ENCODE measurements at places on chromosomes 11 and 22.
A peak's percentile ranks its signal among the peaks of the same experiment; 100 is the strongest.

DNA sequence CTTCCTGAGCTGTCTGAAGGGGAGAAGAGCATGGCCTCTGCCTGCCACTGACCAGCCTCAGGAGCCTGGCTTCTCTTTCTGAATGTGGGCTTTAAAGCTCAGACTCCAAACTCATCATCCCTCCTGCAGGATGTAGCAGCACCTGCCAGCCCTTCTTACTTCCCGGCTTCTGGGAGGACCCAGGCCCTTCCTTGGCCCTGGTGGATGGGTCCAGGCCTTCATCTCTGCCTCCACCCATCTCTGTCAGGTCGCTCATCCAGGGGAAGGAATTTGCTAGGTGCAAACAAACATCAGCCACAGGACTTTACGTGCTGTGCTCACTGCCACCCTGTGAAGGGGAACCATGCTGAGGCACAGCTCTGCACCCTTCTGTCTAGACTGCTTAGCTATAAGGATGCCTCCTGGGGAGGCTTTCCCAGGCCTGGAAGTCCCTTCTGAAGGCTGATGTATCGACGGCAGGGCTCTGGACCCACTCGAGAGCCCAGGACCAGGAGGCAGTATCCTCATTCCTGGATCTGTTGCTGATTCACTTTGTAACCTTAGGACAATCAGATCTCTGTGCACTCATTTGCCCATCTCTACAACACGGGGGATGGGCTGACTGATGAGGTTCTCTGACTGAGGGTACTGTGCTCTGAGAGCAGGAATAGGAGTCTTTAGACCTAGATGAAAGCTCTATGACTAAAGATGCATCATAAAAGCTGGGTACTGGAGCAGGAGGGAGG, 30.9 kb downstream of the USP35 start:
- H3K4me3 ChIP-seq, result no peak overlapping the region
- no peaks in the 10 kb centered on the region for H3K27me3 ChIP-seq
- no peaks in the 10 kb centered on the region for H3K4me1 ChIP-seq
- no peak overlapping the region for H3K27ac ChIP-seq
- H3K36me3 ChIP-seq, result peaks cover 13% of the 10 kb centered on the region

DNA sequence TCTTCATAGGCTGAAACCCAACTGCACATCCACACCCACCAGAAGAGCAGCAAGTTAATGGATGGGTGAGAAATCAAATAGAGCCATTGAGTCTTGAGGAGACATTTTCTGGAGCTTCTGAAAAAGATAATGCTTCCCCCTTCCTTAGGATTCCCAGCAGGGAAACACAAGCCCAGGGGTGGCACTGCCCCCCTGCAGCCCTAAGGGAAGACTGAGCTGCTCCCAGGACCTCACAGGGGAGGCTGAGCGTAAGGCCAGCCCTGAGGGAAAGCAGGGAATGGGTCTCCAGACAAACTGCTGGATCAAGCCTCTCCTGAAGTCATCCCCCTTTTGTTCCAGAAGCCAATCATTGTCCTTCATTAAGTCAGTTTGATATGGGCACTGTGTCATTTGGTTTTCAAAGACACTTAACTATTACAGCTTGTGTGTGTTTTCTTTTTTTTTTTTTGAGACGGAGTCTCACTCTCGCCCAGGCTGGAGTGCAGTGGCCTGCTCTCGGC, 15.1 kb downstream of the LTO1 start:
- peaks cover 7% of the 10 kb centered on the region for H3K36me3 ChIP-seq
- peaks cover 19% of the 10 kb centered on the region for H3K4me1 ChIP-seq
- no peak overlapping the region for H3K4me3 ChIP-seq
- no peak for DNase-seq
- no peak overlapping the region for H3K27ac ChIP-seq

GRCh38 chr11:16099343-16099900, 256.9 kb downstream of the SOX6 start:
- no peak for DNase-seq
- H3K27me3 ChIP-seq, result no peaks in the 10 kb centered on the region
- H3K4me1 ChIP-seq, result peaks cover 5% of the 10 kb centered on the region

GRCh38 chr22:48483764-48484528, 1343.7 kb downstream of the BRD1 start:
- H3K27ac ChIP-seq, result peak overlapping the region; percentile 78
- no peaks in the 10 kb centered on the region for H3K36me3 ChIP-seq
- peaks cover 34% of the 10 kb centered on the region for H3K4me1 ChIP-seq
- H3K4me3 ChIP-seq, result no peak overlapping the region
- DNase-seq, result no peak
- H3K27me3 ChIP-seq, result peaks cover 11% of the 10 kb centered on the region

GRCh38 chr22:27790376-27791158, 11.0 kb downstream of the MN1 start:
- H3K27ac ChIP-seq, result peak overlapping the region; percentile 2
- H3K4me3 ChIP-seq, result no peak overlapping the region
- no peaks in the 10 kb centered on the region for H3K36me3 ChIP-seq
- no peak for DNase-seq
- peaks cover 75% of the 10 kb centered on the region for H3K4me1 ChIP-seq

GRCh38 chr22:47089796-47090460, 327.5 kb downstream of the TBC1D22A start:
- peaks cover 13% of the 10 kb centered on the region for H3K36me3 ChIP-seq
- H3K27me3 ChIP-seq, result peaks cover 4% of the 10 kb centered on the region
- DNase-seq, result no peak
- H3K4me1 ChIP-seq, result peaks cover 41% of the 10 kb centered on the region
- H3K27ac ChIP-seq, result no peak overlapping the region

All from WTC11 (cell line).